ENCODE measurements at places on chromosomes 13 and 19. TPM values are rescaled to one million over a fixed set of nuclear protein-coding genes. Genes with fewer than 3 reads are reported as not detected.

NKPD1 gene
- 0.52 TPM for total RNA-seq

CCDC8 gene
- total RNA-seq: 50.6 TPM

OR7D2 gene
- total RNA-seq: not detected

CPB2 gene
- total RNA-seq: not detected

NACC1 gene
- total RNA-seq: 19.6 TPM

SPTBN4 gene
- total RNA-seq: 11.4 TPM

C5AR1 gene
- total RNA-seq: 0.16 TPM

DLEU7 gene
- total RNA-seq: not detected

ZNF709 gene
- 3.2 TPM for total RNA-seq

ZNF177 gene
- total RNA-seq: 1.5 TPM

ZNF358 gene
- total RNA-seq: 9.5 TPM

ZNF230 gene
- 4.1 TPM for total RNA-seq

All from bronchial smooth muscle cell (primary cell).